Uterus (tissue), 4 donors: ENCODE measurements at places on chromosomes 13 and 19.
A peak's percentile ranks its signal among the peaks of the same experiment; 100 is the strongest.

DNA sequence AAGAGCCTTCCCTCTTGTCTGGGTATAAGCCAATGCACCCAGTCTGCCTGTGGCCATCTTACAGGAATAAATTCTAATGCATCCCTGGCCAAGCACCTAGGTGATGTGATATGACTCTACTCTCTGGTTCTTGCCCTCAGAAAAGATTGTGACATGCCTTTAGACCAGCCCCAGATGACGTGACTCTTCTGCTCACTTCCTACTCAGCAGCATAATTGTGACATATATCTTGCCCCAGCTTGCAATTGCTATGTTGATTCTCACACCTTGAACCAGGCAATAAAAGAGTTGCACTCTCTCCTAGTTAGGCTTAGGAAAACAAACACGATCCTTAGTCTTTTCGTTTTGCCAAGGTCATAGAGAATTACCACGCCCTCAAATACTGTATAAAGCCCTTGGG is 13.3 kb upstream of the ZNF726 start:
- DNase-seq: no peak

- no peak for DNase-seq
These were observed 18.1 kb upstream of the GTF3A start for GRCh38 chr13:27406178-27406939.

GRCh38 chr19:47421244-47421786 is 2.0 kb upstream of the MEIS3 start:
- DNase-seq: no peak

GRCh38 chr13:93023929-93024328 is 202.7 kb upstream of the GPC6 start:
- DNase-seq: no peak

DNA sequence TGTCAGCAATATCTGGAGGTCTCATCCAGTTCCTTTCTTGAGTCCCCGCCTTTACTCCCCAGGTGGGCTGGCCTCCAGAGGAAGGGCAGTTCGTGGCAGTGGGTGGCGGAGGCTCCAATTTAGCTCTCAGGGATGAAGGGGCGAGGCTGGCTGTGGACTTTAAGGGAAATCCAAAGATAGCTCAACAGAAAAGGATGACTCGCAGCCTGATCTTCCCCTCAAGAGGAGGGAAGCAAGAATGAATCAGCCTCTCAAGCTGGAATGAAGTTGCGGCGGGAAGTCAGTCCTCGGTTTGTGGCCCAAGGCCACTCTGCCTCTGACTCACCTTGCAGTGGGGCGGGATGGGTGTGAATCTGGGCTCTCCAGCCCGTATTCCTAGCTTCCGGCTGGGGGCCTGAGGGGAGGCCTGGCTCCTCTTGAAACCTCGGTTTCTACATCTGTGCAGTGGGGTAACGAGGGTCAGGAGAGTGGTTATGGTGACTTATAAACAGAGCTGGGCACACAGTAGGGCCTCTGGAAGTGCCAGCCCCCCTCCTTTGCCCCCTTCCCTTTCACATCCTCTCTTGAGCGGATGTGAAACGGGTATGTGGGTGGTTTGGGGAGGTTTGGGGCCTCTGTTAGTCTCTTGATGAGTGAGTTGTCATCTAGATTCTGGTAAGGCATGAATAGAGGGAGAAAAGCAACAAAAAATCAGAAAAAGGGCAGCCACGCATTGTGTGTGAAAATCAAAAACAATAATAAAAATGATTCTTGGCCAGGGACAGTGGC is 10.5 kb upstream of the SMG9 start:
- DNase-seq: peak; percentile 30

GRCh38 chr19:35451338-35452096 is 3.5 kb downstream of the FFAR2 start:
- no peak for DNase-seq

GRCh38 chr13:40178130-40178529 is 488.3 kb downstream of the FOXO1 start:
- no peak for DNase-seq

DNA sequence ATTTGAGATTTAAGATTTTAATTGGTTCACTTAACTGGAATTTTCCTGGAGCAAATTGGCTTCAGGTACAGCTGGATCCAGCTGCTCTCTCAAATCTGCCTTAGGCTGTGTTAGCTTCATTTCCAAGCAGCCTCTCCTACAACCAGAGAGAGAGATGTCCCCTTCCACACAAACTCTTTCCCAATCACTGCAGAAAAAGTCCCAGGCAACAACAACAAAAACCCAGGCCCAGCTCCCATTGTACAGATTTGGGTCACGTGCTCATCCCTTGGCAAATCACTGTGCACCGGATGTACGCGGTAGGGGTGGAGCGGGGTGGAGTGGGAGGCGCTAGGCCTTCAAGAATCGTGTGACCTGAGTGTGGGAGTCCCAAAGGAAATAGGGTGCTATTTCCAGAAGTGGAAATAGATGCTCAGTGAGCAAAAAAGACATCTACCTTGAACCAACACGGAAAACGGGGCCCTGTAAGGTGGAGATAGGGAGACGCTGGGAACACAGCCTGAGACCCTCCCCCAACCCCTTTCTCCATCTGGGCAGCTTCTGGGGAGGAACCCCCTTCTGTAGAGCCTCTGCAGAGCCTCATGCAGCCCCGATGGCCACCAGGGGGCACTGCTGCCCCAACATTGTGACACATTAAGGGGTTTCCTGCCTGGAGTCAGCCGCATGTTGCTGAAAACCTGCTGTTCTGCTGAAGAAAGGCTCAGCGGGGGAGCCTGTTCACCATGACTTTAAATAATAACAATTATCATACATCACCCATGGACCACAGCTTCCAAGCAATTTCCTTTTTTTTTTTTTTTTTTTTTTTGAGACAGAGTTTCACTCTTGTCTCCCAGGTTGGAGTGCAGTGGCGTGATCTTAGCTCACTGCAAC is 25.4 kb downstream of the HPN start:
- DNase-seq: peak; percentile 76

GRCh38 chr19:52494518-52494917 is 33.0 kb upstream of the ZNF808 start:
- DNase-seq: no peak

DNA sequence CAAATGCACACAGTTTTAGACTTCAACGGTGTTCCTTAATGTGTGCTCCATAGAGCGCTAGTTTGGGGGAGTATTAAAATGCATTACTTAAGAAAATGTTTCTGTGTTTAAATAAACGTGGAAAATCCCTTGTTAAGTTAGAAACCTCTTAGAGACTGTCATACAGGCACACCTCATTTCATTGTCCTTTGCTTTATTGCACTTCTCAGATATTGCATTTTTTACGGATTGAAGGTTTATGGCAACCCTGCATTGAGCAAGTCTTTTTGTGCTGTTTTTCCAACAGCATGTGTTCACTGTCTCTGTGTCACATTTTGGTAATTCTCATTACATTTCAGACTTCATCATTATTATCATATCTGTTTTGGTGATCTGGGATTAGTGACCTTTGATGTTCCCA is 244.0 kb downstream of the GGACT start:
- no peak for DNase-seq

- DNase-seq: no peak
These were observed 2.6 kb upstream of the ZNF175 start for GRCh38 chr19:51568456-51568855.

DNA sequence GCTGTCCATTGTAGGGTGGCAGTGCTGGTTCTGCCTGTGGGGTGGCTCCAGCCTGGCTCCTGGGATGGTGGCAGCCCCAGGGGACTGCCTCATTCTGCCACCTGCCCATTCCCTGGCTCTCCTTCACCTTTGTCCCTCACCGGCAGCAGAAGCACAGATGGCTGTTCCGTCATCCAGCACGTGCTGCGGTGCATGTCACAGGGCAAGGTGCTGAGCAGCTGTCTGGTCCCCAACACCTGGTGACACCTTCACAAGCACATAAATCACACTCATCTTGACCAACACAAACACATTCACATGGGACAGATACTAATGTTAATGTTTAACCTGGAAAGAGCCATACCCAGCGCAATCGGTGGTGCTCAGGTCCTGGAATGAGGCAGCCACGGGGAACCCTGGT is 126.8 kb downstream of the UQCRFS1 start:
- DNase-seq: no peak

- no peak for DNase-seq
These were observed 13.6 kb downstream of the GPATCH1 start for GRCh38 chr19:33094436-33095067.

GRCh38 chr19:3893509-3894179 is 13.2 kb downstream of the ATCAY start:
- DNase-seq: no peak
